ENCODE measurements at places on chromosomes 2 and 18. TPM values are rescaled to one million over a fixed set of nuclear protein-coding genes. Genes with fewer than 3 reads are reported as not detected.
A peak's percentile ranks its signal among the peaks of the same experiment; 100 is the strongest.

The FHL2 gene
- total RNA-seq: 19.8 TPM

DNA sequence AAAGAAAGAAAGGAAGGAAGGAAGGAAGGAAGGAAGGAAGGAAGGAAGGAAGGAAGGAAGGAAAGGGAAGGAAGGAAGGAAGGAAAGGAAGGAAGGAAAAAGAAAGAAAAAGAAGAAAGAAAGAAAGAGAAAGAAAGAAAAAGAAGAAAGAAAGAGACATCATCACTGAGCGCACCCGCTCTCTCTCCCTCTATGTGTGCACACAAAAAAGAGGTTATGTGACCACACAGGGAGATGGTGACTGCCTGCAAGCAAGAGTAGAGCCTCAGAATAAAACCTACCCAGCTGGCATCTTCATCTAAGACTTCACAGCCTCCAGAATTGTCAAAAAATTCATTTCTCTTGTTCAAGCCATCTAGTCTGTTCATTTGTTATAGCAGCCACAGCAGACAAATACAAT, 1307.4 kb upstream of the ACVR2A start:
- no peaks in the 10 kb centered on the region for H3K4me1 ChIP-seq
- no peak for DNase-seq
- no peaks in the 10 kb centered on the region for H3K27me3 ChIP-seq
- no peak overlapping the region for H3K27ac ChIP-seq
- H3K36me3 ChIP-seq: no peaks in the 10 kb centered on the region

- no peaks in the 10 kb centered on the region for H3K27me3 ChIP-seq
- H3K27ac ChIP-seq: peak overlapping the region; percentile 57
- peaks cover 21% of the 10 kb centered on the region for H3K4me1 ChIP-seq
- DNase-seq: no peak
- H3K4me3 ChIP-seq: no peak overlapping the region
- H3K36me3 ChIP-seq: no peaks in the 10 kb centered on the region
Measured at GRCh38 chr2:65278531-65278981, 50.9 kb downstream of the ACTR2 start.

- H3K27me3 ChIP-seq: no peaks in the 10 kb centered on the region
- no peak overlapping the region for H3K4me3 ChIP-seq
- H3K4me1 ChIP-seq: peaks cover 46% of the 10 kb centered on the region
Measured at GRCh38 chr2:47037678-47038077, 117.4 kb downstream of the STPG4 start.

The CYRIA gene
- 44.0 TPM for total RNA-seq

The VSNL1 gene
- 58.6 TPM for total RNA-seq

The CXCR4 gene
- total RNA-seq: 19.2 TPM

- H3K27me3 ChIP-seq: peaks cover 3% of the 10 kb centered on the region
- no peaks in the 10 kb centered on the region for H3K36me3 ChIP-seq
- no peak overlapping the region for H3K27ac ChIP-seq
- H3K4me3 ChIP-seq: no peak overlapping the region
Measured at GRCh38 chr2:1588051-1588977, 156.0 kb downstream of the PXDN start.

The SERPINB3 gene
- not detected for total RNA-seq

The ZC3H6 gene
- 14.8 TPM for total RNA-seq

GRCh38 chr18:75679331-75679730, 251.8 kb upstream of the SMIM21 start:
- no peak overlapping the region for H3K27ac ChIP-seq
- H3K4me1 ChIP-seq: no peaks in the 10 kb centered on the region
- DNase-seq: no peak
- no peak overlapping the region for H3K4me3 ChIP-seq
- no peaks in the 10 kb centered on the region for H3K36me3 ChIP-seq

The PUS10 gene
- total RNA-seq: 9.0 TPM

The KLHL41 gene
- 3.9 TPM for total RNA-seq

The C2orf81 gene
- total RNA-seq: 1.2 TPM

The IL1RN gene
- total RNA-seq: 0.44 TPM

GRCh38 chr18:48885266-48885923, 65.4 kb downstream of the SMAD7 start:
- no peak for DNase-seq
- H3K27ac ChIP-seq: no peak overlapping the region
- no peaks in the 10 kb centered on the region for H3K27me3 ChIP-seq

DNA sequence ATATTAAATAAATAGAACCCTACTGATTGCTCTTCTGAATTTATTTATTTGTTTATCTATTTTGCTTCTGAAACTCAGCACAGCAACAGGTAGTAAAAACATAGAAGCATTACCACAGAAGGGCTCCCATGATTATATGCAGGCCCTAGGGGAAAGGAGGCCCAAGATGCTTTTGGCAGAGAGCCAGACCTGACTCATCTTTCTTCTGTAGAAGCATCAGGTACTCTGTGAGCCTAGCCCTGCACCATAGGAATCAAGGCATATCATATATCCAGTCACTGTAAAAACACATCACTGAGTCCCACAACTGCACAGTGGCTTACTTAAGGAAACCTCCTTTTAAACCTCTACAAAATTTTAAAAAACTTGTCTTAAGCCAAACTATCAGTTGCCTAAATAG, 1.8 kb downstream of the SCN9A start:
- H3K27me3 ChIP-seq: no peaks in the 10 kb centered on the region
- H3K27ac ChIP-seq: no peak overlapping the region
- peak; percentile 26 for DNase-seq
- peaks cover 10% of the 10 kb centered on the region for H3K4me1 ChIP-seq
- peak overlapping the region; percentile 0 for H3K4me3 ChIP-seq

The TXNDC2 gene
- total RNA-seq: 0.17 TPM

DNA sequence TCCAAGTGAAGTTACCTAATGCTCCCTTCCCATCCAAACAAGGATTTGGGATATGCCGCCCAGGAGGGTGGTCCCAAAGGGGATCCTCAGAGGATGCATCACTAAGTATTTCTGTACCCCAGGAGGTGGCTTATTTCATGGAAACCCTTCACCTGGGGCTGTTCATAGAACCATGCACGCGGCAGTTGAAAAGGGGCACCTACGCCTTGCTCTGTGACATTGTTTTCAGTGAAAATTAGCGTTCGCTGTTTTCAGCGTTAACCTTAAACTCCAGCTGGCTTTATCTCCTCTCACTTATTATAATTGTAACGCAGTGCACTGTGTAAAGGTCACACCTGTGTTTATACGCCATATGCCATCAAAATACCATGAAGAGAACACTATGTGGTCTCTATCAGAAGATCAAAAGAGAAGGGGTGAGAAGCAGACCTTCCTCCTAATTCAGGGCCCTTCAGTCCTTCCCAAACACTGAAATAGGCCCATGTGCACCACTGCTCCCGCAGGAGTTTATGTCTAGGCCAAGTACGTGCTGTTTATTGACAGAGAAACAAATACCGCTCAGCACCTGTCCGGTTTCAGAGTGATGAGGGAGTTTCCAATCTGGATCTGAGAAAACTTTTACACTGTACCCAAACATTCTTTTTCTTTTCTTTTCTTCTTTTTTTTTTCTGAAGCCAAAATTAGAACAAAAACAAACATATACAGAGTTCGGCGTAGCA, 162.1 kb downstream of the BCL2 start:
- H3K4me3 ChIP-seq: no peak overlapping the region
- no peak overlapping the region for H3K27ac ChIP-seq
- H3K27me3 ChIP-seq: no peaks in the 10 kb centered on the region
- no peak for DNase-seq
- H3K4me1 ChIP-seq: peaks cover 22% of the 10 kb centered on the region
- H3K36me3 ChIP-seq: no peaks in the 10 kb centered on the region

DNA sequence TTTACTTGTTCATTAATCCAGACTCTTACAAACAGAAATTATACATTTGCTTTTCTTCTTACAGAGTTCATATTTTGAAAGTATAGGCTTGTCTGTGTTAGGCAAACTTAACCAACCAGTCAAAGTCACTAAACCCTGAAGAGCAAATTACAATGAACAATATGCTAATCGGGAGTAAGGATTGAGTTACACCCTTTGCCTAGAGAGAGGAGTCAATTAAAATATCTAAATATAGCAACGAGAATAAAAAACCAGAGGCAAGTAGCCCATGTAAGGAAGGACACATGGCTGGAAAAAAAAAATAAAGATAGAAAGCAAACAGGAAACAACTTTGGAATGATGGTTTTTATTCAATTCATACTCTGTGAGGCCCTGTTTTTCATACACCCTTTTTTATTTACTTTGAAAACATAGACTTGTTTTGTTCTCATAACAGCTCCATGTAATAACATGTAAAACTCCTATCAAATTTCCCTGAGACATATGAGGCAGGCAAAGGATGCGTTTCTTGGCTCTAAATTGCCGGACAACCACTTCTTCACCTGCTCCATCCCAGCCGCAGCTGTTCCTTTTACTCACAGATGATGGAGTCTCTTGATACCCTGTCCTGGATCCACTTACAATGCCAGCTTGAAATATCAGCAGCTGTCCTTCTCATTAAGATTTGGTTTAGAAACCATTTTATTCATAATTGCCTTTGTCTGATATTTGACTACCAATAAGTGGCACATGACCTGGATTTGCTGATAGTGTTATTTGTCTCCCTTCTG, 767.7 kb upstream of the GCFC2 start:
- H3K27ac ChIP-seq: no peak overlapping the region
- no peaks in the 10 kb centered on the region for H3K4me1 ChIP-seq
- DNase-seq: no peak
- H3K4me3 ChIP-seq: no peak overlapping the region

The UCN gene
- 0.79 TPM for total RNA-seq

DNA sequence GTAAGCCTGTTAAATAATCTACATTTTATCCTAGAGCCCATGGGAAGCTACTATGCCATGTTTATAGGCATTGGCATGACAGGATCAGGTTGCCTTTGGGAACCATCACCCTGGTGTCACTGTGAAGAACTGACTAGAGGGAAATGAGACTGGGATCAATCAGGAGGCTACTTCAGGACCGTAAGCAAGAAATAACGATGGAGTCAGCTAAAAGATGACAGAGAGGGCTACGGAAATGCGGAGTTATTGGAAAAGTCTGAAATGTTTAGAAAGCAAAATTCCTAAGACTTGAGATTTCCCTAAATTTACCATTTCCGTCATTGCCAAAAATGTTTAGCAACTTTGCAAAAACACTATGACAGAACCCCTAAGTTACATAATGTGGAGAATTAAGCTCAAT, 50.2 kb downstream of the TTC21B start:
- H3K4me1 ChIP-seq: no peaks in the 10 kb centered on the region
- H3K36me3 ChIP-seq: peaks cover 13% of the 10 kb centered on the region
- DNase-seq: no peak
- H3K4me3 ChIP-seq: no peak overlapping the region

DNA sequence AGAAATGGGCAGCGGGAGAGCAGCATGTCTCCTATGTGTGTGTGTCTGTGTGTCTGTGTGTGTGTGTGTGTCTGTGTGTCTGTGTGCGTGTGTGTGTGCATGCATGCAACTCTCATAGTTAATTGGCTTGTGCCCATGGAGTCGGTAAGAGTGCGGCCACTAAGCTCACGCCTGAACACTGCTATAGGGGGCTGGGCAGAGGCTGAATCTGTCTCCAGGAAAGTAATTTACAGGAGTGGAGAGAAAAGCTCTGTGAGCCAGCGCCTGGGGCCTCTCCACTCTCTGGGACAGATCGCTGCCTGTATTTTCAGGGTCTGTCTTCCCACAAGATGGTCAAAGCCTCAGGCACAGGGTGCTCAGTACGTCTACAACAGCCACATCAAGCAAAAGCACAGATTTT, 553.4 kb downstream of the TNS1 start:
- no peak overlapping the region for H3K27ac ChIP-seq
- peaks cover 4% of the 10 kb centered on the region for H3K4me1 ChIP-seq
- H3K4me3 ChIP-seq: no peak overlapping the region
- peak; percentile 75 for DNase-seq

DNA sequence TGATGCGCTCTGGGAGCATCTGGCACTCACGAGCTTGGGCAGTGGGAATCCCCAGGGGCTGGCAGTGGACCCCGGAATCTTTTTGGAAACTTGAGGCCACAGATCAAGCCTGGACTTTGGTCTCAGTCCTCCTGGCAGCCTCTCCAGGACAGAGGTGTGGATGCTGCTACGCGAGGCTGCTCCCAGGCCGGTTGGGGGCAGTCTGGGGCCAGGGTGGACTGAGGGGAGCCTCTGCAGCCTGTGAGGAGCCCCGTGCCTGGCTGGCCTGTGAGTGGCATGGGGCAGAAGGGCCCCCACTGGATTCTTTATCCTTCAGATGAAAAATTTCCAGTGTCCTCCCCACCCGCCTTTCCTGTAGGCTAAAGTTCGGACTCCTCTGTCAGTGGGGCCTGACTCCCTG, 12.7 kb upstream of the DES start:
- no peak for DNase-seq
- no peaks in the 10 kb centered on the region for H3K36me3 ChIP-seq
- no peaks in the 10 kb centered on the region for H3K4me1 ChIP-seq
- H3K4me3 ChIP-seq: no peak overlapping the region

The PTCD3 gene
- total RNA-seq: 125 TPM

DNA sequence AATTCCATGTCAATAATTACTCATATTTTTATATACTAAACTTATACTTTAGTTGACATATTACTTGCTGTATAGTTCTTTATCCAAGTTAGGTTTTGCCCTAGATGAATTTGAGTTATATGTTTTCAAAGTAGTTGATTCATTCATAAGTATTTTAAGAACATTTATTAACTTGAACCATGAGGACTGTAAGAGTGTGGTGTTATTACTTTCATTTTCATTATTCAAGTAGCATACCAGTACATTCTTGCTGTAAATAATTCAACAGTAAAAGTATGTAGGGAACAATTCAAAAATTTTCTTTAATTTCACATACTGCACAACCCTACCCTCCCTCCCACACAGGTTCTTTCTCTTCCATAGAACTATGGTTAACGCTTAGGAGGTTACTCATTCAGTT, 75.4 kb downstream of the ANKRD12 start:
- H3K4me3 ChIP-seq: no peak overlapping the region
- no peaks in the 10 kb centered on the region for H3K4me1 ChIP-seq
- H3K27ac ChIP-seq: no peak overlapping the region

- no peaks in the 10 kb centered on the region for H3K36me3 ChIP-seq
- H3K4me3 ChIP-seq: no peak overlapping the region
- H3K27ac ChIP-seq: no peak overlapping the region
- DNase-seq: no peak
- no peaks in the 10 kb centered on the region for H3K27me3 ChIP-seq
- no peaks in the 10 kb centered on the region for H3K4me1 ChIP-seq
Measured at GRCh38 chr2:67289921-67290371, 107.2 kb upstream of the ETAA1 start.

DNA sequence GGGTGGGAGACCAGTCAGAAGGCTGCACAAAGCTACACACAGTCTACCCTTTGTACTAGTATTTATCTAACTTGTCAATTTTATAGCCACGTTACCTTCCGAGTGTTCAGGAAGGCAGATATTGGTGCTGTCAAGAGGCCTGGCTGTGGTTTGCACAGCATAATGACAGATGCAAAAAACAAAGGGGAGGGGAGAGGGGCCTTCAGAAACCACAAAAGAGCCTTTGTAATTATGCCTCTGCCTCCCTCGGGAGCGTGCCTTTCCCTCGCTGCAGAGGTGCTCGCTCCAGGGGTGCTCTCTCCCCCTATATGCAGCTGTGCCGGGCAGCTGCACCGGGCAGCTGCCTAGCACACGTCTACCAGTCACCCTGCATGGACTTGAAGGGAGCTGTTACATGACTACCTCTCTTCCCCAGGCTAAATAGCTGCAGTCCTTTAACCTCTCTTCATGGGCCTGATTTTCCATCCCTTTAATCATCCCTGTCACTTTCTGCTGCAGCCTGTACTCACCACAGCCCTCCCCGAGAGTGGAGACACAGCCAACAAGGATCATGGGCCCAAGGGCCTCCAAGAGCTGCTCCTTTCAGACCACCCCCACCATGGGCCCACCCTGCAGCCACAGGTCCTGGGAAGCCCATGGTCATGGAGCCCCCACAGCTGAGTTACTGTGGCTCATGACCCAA, 168.4 kb upstream of the PKDCC start:
- peak; percentile 51 for DNase-seq
- no peaks in the 10 kb centered on the region for H3K27me3 ChIP-seq
- no peak overlapping the region for H3K4me3 ChIP-seq
- no peaks in the 10 kb centered on the region for H3K36me3 ChIP-seq

The SLC35F6 gene
- 21.1 TPM for total RNA-seq

The AMER3 gene
- total RNA-seq: 11.4 TPM

The NOTO gene
- total RNA-seq: not detected
